ENCODE measurements at places on chromosomes 1 and 21. TPM values are rescaled to one million over a fixed set of nuclear protein-coding genes. Genes with fewer than 3 reads are reported as not detected.

Gene AGT
- not detected for total RNA-seq

DNA sequence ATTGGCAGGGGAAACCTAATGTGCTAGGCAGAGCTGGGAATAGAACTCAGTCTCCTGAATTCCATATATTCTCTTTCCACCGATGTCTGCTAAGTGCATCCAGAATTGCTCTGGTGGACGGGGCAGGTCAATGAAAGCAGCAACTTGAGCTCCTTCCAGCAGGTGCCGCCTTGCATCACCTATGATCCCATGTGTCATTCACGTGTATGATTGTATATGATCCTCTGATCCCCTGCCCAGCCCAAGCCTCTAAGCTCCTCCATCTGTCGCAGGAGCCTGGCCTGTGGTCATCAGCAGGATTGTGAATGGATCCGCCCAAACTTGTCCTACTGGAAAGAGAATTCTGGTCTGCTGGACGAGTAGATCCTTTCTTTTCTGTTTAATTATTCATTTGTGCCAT, 13.1 kb downstream of the ACTA1 start:
- DNase-seq = no peak

Gene EDN2
- total RNA-seq = 0.81 TPM

Gene RGS18
- not detected for total RNA-seq

DNA sequence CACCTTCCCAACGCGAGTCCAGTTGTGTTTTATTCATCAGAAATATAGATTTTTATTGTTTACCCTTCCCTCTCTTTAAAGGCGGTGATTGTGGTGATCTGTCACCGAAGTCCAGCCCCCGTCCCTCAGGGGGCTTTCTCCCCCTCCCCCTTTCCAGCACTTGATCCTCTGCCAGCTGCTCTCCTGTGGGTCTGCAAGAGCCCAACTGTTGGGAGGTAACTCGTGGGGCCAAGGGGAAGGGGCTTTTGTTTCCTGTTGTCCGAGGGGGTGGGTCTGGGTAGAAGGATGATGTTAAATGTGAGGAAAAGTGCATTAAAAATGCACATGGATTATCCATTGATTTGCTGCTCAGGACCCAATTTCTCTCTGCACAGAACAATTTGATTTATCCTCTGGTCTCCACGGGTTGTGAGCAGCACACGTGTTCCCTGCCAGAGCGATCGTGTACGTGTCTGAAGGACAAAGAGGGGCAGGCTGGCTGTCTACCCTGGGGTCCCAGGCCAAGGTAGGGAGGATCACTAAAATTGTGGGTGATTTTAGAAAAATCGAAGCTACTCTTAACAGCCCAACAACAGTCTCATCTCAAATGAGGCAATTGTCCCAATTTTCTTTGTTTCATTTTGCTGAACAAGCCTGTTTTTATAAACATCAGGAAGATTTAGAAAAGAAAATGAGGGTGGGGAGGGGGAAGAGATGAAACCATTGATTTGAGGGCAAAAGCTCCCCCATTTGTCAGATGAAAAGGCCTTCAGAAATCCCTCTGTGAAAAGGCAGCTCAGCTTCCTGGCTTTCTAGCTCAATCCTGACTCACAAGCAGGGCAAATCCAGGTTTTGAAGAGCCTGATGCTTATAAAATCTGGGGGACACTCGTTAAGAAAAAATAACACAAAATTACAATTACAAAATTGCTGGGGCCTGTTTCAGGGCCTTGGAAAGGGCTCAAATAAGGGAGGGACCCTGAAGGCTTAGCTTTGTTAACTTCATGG, 176.2 kb downstream of the RHOU start:
- DNase-seq = no peak

Gene HIVEP3
- total RNA-seq = 1.8 TPM

Data from H7 (cell line).